ENCODE measurements at places on chromosomes 1 and 21.

GRCh38 chr21:41769933-41770332, 3.1 kb upstream of the RIPK4 start:
- no peak for DNase-seq

- no peak for DNase-seq
Observed at GRCh38 chr1:56414728-56415224, 164.6 kb downstream of the PLPP3 start.

- no peak for DNase-seq
Observed at GRCh38 chr21:27796106-27796505, 829.2 kb upstream of the ADAMTS5 start.

GRCh38 chr21:37886726-37887299, 29.4 kb downstream of the KCNJ6 start:
- no peak for DNase-seq

DNA sequence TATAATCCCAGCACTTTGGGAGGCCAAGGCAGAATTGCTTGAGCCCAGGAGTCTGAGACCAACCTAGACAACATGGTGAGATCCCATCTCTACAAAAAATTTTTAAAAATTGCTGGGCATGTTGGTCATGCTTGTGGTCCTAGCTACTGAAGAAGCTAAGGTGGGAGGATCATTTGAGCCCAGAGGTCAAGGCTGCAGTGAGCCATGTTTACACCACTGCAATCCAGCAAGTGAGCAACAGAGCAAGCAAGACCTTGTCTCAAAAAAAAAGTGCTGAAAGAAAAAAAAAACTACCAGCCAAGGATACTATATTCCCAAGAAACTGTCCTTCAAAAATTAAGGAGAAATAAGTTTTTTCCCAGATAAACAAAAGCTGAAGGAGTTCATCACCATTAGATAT, 78.1 kb downstream of the SH3GLB1 start:
- no peak for DNase-seq

GRCh38 chr21:42579456-42580075, 65.9 kb downstream of the SLC37A1 start:
- DNase-seq: no peak

GRCh38 chr1:91454136-91454535, 46.5 kb upstream of the CDC7 start:
- no peak for DNase-seq

Measured in stimulated activated CD8-positive, alpha-beta memory T cell treated with anti-CD3 and anti-CD28 coated beads, Interleukin-2, amount 100 ng/mL, for 1 hour (primary cell).